Activated CD4-positive, alpha-beta T cell treated with anti-CD3 and anti-CD28 coated beads, Interleukin-2, amount 10 ng/mL, durations not matched to agents 24 days and 14 days (primary cell): ENCODE measurements at places on chromosomes 13 and 19. TPM values are rescaled to one million over a fixed set of nuclear protein-coding genes. Genes with fewer than 3 reads are reported as not detected.

- no peak for DNase-seq
Observed at GRCh38 chr13:101433895-101434294, 17.6 kb upstream of the NALCN start.

GRCh38 chr19:799076-799881, 2.0 kb downstream of the PTBP1 start:
- DNase-seq: peak; percentile 77

- no peak for DNase-seq
Observed at GRCh38 chr13:22200440-22200839, 529.6 kb downstream of the FGF9 start.

GRCh38 chr13:80224468-80224867, 116.5 kb downstream of the SPRY2 start:
- DNase-seq: no peak

DNA sequence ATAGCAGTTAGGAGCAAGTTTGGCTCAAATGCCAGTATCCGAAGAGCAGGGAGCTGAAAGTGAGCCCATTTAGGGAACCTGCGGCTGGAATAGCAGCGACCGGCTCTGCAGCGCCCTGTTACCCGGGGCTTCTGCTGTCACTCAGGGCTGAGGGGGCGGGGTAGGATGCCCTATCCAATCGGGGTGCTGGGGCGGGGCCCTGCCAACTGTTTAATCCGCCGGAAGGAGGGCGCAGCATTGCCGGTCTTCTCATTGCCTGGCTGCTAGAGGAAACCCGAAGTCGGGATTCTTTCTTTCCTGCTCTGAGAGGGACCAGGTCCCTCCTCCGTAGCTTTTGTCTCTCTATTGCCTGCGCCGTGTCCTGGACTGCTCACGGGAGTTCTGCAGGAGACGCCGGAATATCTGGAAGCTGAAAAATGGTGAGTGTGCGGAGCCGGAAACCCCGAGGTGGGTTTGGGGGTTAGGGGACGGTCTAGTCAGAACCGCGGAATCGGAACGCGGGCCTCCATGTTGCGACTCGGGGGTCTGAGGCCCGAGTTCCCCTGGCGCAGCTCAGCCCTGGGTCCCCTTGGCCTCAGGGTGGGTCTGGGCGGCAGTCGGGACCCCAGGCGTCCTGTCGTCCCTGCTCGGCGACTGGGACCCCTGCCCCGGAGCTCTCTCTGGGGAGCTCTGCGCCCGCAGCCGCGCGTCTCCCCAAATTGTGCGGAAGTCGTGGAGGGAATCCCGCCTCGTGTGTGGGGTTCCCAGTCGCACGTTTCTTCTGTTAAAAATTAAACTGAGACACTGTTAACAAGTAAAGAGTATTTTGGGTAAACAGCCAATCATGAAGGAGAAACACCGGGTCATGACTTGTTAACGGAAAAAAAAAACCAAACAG, 22.8 kb downstream of the ZNF763 start:
- DNase-seq: peak; percentile 96

DNA sequence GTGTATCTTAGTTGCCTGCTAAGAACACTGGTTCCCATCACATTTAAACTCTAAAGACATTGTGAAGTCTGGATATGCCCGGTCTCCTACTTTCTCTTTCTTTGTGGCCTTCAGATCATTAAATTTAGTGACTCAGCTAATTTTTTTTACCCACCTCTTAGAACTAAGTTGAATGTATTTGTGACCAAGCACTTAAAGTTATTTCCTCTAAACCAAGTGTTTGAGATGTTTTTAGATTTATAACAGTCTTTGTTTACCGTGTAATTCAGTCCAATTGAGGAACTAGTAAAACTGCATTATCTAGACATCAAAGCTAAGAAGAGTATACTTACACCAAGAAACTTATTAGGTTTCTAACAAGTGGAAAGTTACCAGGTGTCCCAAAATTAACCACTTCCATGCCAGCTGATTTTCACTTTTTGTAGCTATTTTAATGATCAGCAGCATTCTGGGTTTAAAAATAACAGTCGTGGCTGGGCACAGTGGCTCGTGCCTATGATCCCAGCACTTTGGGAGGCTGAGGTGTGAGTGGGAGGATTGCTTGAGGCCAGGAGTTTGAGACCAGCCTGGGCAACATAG, 53.1 kb downstream of the ARHGAP35 start:
- DNase-seq: no peak

DNA sequence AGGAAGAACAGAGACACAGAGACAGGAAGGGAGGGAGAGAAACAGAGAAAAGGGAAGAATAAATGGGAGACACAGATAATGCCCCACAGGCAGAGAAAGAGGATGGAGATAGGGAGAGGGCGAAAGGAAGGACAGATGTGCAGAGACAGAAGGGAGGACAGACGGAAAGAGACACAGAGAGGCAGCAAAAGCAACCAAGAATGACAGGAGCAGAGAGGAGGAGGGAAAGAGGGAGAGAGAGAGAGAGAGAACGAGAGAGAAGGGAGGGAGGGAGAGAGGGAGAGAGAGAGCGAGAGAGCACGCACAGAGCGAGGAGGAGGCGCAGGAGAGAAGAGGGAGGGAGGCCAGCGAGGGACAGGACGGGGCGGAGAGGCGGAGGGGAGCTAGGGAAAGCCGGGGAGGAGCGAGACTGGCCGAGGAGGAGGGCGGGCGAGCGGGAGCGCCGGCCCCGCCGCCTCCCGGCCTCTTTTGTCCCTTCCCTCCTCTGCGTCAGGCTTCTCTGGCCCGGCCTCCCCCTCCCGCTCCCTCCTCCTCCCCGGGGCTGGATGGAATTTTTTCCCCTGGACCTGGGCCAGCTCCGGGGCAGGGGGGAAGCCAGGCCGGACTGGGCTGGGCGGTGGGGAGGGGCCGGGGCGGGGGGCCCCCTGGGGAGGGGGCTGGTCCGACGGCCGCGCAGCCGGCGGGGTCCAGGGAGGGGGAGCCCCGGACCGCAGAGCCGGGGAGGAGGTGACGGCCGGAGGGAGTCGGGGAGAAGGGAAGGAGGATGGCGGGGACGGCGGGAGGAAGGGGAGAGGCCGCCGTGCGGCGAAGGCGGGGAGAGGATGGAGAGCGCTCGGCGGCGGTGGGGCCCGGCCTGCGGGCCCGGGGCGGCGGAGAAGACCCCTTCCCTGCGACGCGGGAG, 4.2 kb upstream of the SPACA6 start:
- peak; percentile 69 for DNase-seq

DNA sequence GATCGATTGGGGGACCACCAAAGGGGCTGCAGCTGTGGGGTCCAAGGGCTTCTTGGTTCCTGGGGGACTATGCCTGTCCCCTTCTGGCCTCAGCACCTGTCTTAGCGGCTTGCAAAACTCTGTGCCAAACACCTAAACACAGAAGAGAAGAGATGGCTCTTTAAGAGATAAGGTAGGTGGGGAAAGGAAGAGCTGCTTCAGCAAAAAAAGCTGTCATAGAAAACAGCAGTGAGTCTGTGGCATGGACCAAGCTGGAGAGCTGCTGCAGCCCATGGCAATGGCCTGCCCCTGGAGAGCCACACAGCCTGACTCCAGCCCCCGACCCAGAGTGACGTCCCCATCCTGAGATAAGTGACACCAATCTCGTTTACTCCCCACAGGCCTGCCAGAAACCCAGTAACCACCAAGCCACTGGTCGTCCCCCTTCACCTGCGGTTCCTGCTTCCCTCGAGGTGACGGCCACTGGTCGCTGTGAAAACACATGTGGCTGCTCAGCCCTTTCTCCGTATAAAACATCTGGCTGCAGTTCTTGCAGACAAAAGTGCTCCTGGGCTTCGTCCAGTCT, 25.0 kb upstream of the NAPA start:
- DNase-seq: no peak

DNA sequence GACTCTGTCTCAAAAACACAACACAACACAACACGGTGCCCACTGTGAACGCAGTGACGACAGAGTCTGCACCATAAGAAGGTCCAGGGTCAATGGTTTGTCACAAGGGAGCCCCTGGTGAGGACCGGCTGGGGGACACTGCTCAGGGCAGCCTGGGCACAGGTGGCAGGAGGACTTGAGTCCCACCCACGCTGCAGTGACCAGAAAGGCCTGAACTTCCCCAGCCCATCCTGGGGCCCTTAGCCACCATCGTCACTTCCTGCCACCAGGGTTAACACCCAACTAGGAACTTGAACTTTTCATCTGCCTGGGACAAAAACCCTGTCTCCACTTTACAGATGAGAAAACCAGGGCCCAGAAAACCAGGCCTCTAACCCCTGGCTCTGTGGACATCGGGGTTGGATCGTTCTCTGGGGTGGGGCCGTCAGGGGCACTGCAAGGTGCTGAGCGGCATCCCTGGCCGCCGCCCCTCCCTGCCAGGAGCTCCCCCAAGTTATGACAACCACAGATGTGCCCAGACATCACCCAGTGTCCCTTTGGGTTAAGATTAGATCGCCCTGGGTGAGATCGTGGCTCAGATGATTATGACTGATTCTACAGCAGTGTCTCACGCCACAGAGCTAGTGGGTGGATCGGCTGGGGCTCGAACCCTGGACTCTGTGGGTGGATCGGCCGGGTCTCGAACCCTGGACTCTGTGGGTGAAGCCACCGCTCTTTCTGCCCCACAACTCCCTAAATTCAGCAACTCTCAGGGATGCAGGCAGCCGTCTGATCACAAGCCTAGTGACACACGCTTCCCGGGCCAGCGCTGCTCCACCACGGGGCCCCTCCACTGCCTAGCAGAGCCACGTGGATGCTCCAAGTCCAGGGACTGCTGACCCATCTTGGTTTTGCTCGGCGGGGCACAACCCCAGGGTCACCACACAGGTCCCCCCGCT, 14.0 kb downstream of the MOB3A start:
- DNase-seq: peak; percentile 88

GRCh38 chr13:22422712-22423111, 751.8 kb downstream of the FGF9 start:
- DNase-seq: no peak

GRCh38 chr19:2427429-2428320, at the start of gene TIMM13:
TIMM13 (minus strand) TSS chr19:2427586; CDS start chr19:2427533, 53 bp downstream.
- peak; percentile 100 for DNase-seq

GRCh38 chr19:51094696-51095279, 12.1 kb upstream of the KLK14 start:
- DNase-seq: peak; percentile 76

DNA sequence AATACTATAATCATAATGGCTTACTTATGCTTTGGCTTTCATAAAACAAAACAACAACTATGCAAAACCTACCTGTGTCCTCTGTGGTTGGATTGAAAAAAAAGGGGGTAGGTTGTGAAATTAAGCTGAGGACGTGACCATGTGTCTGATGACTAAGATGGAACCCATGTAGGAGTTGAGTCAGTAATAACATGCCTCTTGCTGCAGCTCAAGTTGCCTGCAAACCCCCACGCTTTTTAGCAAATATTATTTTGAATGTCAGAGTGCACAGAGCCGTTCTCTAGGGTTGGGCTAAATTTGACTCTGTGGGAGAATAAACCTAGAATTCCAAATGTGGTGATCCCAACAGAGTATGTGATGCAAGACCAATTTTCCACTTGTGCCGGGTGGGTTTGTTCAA, 209.3 kb downstream of the KCNRG start:
- peak; percentile 59 for DNase-seq

GRCh38 chr13:79682164-79682563, 201.2 kb downstream of the NDFIP2 start:
- DNase-seq: no peak

GRCh38 chr13:97879646-97880310, 73.7 kb upstream of the IPO5 start:
- no peak for DNase-seq

DNA sequence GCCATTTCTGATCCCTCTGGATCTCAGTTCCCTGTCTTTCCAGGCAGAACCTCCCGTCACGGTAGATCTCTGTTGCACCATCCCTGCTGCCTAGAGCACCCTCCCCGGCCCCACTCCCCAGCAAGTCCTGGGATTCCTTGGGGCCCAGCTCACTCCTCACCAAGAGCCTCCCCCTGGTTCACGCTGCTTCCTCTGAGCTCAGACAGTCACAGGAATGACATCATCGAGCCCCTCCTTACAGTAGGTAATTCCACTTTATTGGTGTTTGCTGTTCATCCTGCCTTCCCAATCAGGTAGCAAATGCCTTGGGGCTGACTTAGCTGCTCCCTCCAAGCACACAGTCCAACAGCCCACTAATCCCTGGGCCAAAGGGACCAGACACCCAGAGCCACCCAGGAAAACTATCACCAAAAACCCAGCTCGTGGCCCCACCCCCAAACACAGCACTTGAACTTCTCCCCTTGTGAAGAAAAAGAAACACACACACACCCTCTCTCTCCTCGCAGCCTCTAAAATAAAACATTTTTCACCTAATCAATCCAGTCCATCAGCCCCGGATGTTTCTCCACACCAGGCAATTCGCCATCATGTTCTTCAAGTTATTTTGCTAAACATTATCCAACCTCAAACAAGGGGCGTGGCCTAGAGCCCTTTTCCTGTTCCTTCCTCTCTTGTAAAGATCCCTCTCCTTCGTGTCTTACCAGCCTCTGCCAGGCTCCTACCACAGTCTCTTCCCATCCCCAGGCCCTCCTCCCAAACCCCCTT, 2.5 kb downstream of the NAPA start:
- peak; percentile 79 for DNase-seq

DNA sequence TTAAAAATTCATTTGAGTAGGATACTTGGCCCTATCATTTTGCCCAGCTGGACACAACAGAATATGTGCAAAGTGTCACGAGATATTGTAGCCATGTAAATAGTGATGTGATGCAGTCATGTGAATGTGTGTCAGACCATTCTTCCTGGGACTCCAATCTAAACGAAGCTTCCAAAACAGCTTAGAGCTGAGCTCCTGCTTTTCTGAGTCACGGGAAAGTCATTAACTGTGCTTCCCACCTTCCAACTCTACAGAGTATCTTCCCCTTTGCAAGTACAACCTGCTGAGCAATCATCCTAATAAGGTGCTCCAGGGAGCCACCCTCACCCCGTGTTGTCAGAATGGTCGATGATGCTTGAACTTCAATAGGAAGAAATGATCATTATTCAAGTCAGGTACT, 294.7 kb downstream of the MYO16 start:
- DNase-seq: no peak

RDH8 gene
- not detected in 2 replicates for total RNA-seq

ZNF470 gene
- 1.8 and 2.0 TPM in 2 replicates for total RNA-seq

CGB2 gene
- total RNA-seq: not detected in 2 replicates

NOVA2 gene
- not detected in 2 replicates for total RNA-seq

C19orf33 gene
- 0.52 TPM in 1 of 2 replicates, not detected in the other for total RNA-seq

CAPN12 gene
- total RNA-seq: 3.2 and 3.5 TPM in 2 replicates

OR10H1 gene
- 0.05 TPM in 1 of 2 replicates, not detected in the other for total RNA-seq

PINLYP gene
- total RNA-seq: 7.9 and 9.9 TPM in 2 replicates

WDR87 gene
- not detected in 2 replicates for total RNA-seq

ZNF793 gene
- total RNA-seq: 0.69 and 0.72 TPM in 2 replicates

KLF2 gene
- 2.2 and 3.7 TPM in 2 replicates for total RNA-seq

KCNN1 gene
- 0.62 TPM in 1 of 2 replicates, not detected in the other for total RNA-seq

CRB3 gene
- total RNA-seq: 0.26 and 0.33 TPM in 2 replicates
